Ascending aorta (tissue), 2 donors: ENCODE measurements at places on chromosomes 12 and 14.
A peak's percentile ranks its signal among the peaks of the same experiment; 100 is the strongest.

DNA sequence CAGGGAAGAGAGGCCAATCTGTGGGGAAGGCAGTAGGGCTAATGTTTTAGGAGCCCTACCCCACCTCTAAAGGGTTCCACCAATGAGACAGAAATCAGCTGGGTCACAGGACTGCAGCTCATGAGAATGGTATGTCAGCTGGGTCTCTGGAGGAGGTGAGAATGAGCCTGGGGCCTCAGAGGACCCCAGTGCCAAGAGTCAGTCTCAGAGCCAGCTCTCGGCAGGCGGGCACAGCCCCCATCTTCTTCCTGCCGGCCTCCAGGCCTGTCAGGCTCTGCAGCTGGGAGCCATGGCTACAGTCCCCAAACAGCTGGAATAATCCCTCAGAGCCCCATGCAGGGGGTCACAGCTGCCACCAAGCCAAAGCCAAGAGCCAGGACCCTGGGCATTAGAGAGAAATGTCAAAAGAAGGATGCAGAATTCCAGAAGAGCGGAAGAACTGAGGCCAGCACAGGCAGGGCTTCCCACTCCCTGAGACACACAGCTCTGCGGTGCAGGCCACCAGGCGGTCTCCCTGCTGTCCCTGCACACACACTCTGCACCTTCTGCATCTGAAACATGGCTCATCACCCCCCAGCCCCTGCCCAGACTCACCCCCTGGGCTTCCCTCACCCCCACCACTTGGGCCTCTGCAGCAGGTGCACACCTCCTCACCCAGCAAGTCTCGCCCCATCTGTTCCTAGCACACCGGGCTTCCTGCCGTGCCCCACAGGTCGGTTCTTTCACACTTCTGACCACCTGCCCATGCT is 26.0 kb downstream of the ITPK1 start:
- no peak for DNase-seq

DNA sequence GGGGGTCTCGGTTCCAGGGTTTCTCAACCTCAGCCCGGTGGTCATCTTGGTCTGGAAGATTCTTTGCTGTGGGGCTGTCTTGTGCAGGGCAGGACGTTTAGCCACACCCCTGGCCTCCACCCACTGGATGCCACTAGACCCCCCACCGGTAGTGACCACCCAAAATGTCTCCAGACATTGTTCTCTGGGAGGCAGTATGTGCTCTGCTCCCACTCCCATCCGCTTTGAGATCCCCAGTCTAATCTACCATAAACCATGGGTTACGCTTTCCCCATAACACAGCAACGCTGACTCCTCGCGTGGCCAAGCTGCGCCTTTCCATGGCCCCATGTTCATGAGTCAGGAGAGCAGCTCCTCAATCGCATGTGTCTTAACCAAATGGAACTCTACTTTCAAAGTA is 155.8 kb downstream of the RIMBP2 start:
- no peak for DNase-seq

DNA sequence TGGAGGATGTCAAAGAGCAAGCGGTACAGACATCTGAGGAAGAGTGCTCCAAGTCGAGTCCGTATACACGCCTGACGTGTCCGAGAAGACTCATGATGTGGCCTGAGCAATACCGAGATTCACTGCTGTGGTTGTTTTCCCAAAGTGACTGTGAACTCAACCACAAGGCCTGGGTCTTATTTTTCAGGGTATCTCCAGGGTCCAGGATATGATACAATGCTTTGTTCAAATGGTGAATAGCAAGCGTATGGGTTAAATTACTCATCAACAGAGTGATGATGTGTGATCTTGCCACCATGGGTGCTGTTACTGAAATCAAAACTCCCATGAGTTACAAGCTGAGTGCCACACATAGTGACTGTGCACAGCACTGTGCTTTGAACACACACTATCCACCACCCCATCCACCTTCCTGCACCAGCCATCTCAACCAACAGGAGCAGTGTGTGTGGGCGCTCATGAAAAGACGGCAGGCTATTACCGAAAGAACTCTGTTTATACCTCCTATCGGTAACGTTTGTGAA is 109.6 kb downstream of the BCAT1 start:
- DNase-seq, result no peak

DNA sequence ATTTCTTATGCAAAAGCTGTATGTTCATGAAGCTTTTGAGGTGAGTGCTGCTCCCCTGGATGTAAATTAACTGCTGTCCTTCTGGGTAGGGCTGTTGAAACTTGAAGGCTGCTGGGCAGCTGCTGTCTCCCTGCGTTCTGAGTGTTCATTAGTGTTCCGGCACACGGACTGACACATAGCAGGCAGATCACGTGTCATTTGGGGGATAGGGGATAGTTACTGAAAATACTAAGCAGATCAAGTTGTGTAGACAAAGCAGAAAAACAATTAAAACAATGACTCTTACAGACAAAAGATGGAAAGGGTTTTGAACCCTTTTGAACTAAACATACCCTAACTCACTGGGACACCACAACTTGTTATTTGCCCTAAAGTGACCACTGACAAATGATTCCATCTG is 82.5 kb downstream of the PRICKLE1 start:
- no peak for DNase-seq

DNA sequence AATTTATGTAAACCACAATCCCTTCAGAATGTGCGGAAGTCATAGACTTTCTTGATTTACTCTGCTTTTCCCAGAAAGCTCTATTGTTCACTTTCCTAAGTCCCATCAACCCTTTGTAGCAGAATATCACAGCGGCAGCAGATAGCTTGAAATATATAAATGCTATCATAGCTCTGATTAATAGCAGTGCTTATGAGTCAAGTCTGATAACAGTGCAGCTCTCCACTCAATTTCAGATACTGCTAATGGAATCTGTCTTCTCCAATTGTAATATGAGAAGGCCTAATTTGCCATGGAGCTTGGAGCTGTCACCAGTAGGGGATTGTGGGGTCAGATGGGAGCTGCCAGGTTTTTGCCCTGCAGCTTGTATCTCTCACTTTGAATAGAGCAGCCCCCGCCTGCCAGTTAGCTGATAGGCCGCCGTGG is 10.9 kb downstream of the TMEM260 start:
- DNase-seq, result no peak

DNA sequence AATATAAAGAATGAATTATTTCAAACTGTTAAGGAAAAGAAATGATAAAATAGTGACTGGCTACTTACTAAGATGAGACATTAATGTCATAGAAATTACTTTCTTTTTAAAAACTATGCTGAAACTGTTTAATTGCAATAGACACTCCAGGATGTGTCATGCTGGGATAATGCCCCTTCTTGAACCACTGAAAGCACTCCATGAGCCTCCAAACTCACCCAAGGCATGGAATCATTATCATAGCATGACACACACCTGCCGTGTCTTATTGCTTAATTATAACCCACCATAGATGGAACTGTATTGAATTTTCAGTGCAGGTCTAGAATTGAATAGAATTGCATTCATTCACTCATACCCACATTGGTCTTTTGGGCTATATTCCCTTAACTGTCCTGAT is 4.3 kb downstream of the MBIP start:
- no peak for DNase-seq

DNA sequence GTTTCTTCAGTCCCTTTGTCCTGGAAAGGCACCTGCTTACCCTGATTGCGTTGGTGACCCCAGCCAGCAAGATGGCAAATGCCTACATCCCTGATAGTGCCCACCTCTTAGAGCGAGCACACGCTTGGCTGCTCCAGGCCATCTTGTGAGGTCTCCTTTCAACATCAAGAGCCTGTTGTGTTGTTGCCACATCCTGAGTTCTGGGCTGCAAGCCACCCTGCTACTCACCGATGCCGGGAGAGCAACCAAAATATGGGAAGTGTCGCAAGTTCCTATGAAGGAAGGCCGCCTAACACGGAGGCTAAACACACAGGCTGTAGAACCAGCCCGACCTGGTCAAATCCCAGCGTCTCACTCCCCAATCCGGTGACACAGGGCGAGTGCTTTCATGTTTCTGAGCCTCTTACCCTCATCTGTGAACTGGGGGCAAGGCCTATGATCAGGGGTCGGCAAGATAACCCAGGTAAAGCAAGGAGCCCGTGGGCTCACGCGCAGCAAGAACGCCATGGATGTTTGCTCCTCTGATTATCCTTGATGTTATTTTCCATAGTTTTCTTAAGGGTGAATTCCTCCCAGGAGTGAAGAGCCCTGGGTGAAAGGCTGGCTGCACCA is 98.4 kb downstream of the LGMN start:
- peak; percentile 91 for DNase-seq

DNA sequence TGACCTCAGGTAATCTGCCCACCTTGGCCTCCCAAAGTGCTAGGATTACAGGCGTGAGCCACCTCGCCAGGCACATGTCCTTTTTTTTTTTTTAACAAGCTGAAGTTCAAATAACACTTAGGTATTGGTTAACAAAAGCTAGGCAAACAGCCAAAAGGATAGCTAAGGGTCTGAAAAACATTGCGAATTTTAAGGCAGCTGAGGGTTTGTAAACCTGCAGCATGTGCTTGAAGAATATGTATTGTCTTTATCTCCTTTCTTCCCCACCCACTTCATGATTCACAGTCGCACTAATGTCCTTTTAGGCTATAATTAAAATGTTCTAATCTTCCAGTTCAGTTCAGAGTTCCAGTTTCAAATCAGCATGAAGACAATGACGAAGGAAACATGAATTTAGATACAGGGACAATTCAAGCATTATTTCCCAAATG is 30.1 kb upstream of the CERS5 start:
- DNase-seq, result no peak

GRCh38 chr14:98954349-98955000 is 317.5 kb downstream of the BCL11B start:
- peak; percentile 50 for DNase-seq
